SIG-M5 (cell line): ENCODE measurements at places on chromosomes 12 and 14.

DNA sequence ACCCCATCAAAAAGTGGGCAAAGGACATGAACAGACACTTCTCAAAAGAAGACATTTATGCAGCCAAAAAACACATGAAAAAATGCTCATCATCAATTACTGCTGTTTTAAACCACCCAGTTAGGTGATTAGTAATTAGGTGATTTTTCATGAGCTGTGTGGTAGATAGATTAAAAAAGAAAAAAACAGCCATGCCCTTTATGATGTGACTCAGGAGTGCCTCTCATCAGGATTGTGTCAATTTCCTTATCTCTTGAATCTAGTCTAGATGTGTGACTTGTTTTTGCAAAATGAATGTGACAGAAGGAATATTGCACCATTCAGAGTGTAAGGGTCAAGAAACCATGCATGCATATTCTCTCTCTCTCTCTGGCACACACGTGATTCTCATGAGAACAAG is 5.7 kb downstream of the OR10A7 start:
- no peak for DNase-seq

- no peak for DNase-seq
Observed at GRCh38 chr14:78282437-78282836, 112.3 kb downstream of the NRXN3 start.

DNA sequence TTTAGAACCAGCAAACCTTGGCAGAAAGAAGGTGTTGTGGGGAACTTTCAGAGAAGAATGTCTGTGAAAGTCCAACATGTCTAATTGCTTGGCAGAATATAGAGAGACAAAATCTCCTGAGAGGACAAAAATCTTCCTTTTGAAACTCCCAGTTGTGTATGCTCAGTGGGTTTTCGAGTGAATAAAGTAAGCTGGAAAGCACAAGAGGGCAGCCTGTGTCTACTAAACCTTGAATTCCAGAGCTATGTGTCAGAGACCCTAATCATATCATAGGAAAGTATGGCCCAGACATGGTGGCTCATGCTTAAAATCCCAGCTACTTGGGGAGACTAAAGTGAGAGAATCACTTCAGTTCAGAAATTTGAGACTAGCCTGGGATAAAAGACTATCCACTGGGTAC is 661.2 kb downstream of the SLC16A7 start:
- no peak for DNase-seq

DNA sequence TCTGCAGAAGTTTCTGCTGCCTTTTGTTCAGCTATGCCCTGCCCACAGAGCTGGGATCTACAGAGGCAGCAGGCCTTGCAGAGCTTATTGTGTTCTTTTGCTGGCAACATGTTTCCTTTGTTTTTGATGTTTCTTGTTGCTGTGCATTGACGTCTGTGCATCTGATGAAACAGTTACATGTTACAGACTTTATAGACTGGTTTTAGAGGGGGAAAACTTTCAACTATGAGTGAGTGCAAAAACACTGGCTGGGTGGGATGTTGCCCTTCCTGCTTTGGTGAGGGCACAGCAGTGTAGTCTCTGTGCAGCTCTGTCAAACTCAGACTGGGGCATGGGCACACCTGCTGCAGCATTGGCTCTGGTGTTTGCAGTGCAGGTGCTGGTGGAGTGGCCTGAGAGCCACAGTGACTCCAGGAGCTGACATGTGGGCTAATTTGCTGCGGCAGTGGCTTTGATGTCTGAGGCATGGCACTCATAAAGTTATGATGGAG is 26.9 kb downstream of the CLEC6A start:
- no peak for DNase-seq

GRCh38 chr14:53796734-53797133 is 159.9 kb downstream of the BMP4 start:
- DNase-seq = no peak

DNA sequence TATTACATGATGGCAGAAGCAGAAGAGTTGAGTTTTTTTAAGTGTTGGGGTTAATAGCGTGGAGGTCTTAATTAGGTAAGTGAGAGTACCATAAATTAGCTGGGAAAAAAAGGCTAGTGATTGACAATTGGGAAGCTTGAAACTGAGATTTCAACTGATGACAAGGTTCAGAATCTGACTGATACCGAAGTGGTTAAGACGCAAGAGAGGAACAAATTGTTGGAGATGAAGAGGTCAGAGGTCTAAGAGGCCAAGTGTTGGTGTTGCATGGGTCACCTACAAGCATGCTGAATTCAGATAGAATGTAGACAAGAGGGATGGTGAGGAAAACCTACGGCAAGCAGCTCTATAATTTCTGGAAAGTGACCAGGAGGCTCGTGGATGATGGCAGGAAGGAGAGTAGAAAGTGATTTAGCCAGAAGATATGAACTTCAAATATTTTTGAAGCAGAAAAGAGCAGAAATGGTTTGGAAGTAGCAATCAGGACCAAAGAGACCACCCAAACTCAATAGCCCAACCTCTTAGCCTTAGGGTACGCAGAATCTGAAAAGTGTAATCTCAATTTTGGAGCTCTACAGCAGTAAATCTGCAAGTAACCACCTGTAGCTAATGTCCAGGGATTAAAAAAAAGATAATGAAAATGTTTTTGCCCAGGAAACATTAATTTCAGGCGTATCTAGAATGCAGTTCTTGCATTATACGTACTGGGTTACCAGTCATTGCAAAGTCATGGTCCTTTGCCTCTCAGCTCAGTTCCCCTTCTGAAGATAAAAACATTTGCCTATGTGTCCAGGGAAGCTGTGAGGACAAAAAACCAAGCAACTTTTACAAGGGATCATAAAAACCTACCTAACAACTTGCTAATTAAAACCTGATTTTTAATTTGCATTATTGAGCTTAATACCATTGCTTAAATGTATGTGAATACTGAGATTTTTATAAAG is 1.7 kb upstream of the TMPO start:
- peak; percentile 24 for DNase-seq

- no peak for DNase-seq
Observed at GRCh38 chr12:53798575-53798974, 46.8 kb upstream of the CISTR start.

GRCh38 chr12:12586879-12587675 is 24.4 kb upstream of the DUSP16 start:
- no peak for DNase-seq

DNA sequence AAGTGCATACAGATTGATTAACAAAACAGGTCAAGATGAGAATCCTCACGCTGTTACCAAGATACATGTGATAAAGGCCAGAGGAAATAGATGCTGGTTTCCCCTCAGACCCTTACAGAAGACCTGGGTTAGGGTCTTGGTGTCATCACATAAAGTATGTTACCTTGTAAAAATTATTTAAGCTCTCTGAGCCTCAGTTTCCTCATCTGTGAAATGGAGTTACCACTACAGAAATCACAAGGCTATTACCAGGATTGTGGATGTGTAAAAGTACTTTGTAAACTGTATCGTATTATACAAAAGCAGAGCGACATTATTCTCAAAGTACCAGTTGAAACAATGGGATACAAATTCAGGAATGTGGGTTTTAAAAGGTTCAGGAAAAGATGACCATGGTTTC is 14.0 kb downstream of the SAMD4A start:
- DNase-seq = no peak

DNA sequence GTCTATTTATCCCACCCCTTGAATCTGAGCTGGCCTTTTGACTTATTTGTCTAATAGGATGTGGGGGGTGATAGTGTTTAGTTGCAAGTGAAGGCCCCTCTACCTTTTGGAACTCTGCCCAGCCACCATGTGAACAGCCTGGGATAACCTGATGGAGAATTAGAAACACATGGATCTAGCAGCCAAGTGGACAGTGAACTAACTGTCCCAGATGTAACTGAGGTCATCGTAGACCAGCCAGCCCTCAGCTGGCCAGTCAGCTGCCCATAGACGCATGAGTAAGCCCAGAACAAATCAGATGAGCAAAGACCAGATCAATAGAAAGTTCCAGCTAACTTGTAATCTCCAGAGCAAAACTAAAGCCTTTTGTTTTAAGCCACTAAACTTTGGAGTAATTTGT is 19.0 kb downstream of the KLRB1 start:
- no peak for DNase-seq

DNA sequence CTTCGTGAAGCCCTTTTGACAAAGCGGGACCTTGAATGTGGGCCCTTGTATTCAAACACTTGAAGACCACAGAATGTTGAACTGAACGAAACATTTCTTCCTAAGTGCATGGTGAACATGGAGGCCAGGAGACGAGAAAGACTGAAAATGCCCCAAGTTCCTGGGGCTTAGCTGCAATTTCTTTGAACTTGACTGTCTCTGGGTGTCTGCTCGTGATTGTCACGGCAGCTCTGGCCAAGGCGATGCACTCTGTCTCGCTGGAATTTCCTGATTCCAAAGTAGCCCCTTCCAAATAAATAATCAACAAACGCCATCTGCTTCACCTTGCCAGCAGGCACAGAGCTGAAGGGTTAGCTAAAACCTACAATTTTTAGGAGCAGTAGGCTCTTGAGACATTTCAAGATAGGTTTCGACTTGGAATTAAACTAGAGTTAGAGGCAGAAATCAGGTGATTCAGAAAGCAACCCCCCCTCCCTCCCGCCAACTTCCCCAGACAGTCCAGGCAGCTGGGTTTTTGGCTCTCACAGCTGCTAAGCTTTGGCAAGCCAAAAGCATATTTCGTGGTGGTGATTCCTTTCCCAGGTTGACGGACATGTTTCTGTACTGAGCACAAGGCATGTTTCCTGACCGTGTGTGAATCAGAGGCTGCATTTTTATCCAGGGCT is 13.5 kb upstream of the IRF2BPL start:
- no peak for DNase-seq

GRCh38 chr14:26332966-26333365 is 264.9 kb downstream of the NOVA1 start:
- DNase-seq = no peak

DNA sequence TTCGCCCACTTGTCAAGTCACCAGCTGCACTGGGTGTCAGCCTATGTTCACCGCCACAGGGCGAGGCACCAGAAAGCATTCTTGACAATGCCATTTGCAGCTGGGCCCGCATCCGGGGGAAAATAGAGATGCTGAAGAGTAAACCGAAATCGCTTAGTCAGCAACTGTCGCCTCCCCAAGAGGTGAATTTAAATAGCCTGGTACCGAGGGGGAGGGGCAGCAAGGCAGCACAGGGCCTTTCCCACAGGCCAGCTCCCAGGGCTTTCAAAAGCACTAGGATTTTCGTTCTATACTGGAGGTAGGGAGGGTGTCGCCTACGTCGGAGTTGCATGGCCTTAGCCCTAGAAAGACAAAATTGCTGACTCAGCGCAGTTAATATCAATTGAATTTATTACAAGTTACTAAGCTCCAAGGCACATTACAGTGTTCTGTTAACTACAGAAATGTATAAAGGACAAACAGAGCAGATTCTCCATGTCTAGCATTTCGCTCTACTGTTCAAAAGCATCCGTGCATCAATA is 4.3 kb downstream of the IRF2BPL start:
- DNase-seq = no peak

DNA sequence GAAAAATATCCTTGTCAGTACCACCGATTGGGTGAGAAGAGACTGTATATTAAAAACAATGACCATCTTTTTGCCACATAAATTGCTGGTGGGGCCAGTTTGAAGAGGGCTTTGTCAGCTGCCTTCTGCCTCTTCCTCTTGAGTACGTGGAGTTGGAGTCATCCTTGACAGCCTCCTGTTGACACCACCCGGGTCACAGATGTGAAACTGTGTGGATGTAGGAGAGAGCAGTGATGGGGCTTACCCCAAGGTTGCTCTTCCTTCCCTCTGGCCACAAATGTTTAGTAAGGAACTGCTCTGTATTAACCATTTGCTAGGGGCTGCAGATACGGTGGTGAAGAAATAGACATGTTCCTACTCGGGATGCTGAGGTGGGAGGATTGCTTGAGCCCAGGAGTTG is 12.2 kb downstream of the PTPN11 start:
- no peak for DNase-seq

DNA sequence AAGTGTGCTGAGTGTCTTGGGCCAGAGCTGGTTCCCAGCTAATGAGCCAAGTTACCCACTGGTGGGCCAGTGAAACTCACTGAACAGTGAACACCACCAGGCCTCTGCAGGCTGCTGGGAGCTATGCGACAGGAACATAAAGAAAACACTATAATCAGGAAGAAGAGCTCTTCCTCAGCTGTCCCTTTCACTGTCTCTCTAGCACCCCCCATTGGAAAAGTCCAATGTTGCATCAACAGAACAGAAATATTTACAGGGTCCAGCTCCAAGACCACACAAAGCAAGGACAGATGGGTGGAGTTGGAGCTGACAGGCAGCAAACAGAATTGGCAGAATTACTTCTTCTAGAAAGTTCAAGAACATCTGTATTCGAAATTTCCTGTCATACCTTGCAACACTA is 903.6 kb upstream of the TMEM132C start:
- DNase-seq = no peak

DNA sequence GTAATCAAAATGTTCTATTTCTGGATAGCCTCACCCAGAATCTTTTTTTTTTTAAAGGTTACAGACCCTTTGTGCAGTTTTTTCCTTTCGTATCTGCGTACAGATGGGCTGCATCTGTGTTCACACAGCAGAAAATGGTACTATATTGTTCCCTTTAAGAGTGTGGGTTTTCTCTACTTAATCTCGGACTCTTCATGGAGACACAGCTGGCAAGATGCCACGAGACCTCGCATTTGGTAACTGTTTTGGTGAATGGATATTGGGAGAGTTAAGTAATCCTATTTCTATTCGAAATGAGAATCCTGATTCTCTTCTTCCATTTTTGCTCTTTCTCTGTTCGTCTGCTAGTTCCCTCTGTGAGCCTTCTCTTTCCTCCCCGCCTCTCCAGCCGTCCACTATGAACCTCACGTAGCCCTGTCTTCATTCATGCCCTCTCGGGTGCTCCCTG is 85.7 kb downstream of the SAMD4A start:
- DNase-seq = no peak

DNA sequence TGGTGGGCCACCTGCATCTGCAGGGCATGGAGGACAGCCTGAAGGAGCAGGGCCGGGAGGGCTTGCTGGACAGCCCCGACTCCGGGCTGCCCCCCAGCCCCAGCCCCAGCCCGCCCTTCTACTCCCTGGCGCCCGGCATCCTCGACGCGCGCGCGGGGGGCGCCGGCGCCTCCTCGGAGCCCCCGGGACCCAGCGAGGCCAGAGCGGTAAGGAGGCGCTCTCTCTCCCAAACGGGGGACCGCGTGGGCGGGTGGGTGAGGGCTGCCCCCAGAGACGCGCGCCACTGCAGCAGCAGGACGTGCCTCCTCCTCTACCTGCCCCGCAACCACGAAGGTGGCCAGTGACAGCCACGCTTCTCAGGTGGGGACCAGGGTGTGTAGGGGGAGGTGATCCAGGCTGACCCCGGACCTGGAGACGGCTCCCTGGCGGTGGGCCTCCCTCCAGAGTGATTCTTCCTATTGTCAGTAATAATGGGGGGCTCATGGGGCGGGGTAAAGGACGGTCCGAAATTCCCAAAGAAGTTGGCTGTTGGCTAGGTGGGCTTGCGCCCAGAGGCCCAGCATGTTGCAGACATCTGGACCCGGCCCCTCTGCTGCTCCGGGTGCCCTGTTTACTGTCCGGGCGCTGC is 652 bp downstream of the RFLNA start:
- no peak for DNase-seq

DNA sequence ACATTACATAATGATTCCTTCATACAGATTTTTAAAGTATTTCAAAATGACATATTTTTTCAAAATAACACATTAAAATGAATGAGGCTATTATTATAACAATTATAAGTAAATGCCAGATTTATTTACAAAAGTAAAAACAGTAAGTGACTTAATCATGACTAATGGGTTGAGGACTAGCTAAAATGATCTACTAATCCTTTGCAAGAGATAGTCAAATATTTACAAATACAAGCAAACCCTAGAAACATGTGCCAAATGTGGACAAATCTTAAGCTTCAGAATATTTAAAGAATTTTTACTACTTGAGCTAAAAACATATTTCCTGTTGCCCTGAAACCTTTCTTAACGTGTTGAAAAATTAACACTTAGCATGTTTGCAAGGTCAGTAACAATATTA is 74.8 kb downstream of the KIF21A start:
- DNase-seq = no peak
